ENCODE measurements at places on chromosomes 1 and 21.

DNA sequence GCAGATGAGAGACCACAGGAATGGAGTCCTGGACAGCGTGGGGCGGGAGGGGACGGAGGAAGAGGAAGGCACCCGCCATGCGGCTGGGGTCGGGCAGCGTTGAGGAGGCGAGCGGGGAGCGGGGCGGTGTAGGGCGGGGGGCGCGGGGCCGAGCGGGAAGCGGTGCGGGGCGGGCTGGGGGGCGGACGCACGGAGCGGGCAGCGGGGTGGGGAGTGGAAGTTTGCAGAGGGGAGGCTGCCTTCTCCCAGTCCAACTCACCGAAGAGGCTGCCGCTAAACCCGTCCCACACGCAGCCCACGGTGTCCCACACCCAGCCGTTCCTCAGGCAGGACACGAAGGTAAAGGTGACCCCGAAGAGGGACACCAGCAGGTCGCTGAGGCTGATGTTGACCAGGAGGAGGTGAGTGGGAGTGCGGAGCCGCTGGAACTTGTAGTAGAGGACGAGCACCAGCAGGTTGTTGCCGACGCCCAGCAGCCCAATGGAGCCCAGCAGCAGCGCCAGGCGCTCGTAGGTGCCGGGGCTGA, 483 bp downstream of the CHML start:
- DNase-seq, result no peak

DNA sequence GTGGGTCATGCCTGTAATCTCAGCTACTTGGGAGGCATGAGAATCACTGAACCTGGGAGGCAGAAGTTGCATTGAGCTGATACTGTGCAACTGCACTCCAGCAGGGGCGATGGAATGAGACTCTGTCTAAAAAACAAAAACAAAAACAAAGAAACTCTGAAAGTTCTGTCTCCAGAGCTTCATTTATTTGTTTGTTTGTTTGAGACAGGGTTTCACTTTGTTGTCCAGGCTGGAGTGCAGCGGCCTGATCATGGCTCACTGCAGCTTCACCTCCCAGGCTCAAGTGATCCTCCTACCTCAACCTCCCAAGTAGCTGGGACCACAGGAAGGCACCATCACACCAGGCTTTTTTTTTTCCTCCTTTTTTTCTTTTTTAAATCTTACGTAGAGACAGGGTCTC, 191.8 kb upstream of the TNR start:
- DNase-seq, result no peak

DNA sequence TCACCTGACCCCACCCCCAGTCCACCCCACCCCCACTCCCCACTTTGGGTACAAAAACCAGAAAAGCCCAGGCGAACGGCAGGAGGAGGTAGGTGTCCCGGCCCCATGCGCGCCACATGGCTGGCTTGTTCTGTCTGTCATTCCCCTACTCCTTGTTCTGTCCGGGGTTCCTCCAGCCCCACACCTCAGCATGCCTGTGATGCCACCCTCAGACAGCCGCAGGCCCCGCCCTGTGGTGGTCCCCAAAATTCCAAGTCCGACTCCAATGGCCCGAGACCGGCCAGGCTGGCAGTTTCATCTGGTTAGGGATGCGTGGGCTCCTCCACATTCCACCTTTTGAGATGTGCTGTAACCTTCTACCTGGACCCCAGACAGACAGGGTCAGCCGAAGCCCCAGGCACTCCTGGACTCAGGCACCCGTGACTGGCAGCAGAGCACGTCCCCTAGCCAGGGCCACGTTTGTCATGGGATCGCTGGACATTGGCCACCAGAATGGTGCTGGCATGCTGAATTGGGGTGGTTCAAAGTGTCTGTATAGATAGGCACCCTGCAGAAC, 94.4 kb downstream of the WDR4 start:
- no peak for DNase-seq

- DNase-seq, result no peak
These were observed 60.4 kb downstream of the SEC16B start for GRCh38 chr1:177909416-177909815.

DNA sequence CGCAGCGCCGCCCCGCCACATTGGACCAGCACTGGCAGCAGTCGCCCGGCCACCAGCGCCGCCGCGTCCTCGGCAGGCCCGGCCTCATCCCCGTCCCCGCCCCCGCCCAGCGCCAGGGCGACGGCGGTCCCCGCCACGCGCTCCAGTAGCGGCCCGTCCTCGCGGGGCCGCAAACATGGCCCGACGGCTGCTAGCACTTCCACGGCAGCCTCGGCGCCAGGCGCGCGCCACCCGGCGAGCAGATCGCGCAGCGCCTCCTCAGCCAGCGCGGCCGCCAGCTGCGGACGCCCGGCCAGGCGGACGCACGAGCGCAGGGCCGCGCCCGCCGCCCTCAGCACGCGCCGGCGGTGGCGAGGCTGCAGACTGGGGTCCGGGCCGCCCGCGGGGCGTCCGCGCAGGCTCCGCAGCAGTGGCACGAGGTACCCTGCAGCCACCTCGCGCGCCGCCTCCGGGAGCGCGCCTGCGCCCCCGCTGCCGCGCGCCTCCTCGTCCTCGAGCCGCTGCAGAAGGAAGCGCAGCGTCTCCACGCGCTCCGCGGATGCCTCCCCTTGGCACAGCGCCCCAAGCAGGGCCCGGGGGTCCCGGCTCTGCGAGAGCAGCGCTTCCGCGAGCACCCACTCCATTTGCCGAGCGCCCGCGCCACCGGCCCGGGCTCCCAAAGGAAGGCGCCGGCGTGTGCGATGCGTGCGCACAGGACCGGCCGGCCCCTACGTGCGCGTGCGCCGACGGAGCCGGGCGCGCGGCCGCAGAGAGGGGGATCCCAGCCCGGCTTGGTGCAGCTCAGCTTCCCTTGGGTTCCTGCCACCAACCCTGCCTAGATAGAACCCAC, at the start of gene TARBP1:
TARBP1 (minus strand) TSS at position 699 of the 829 bp plus-strand sequence; CDS start at position 623, 76 bp downstream.
- DNase-seq, result peak; percentile 47

DNA sequence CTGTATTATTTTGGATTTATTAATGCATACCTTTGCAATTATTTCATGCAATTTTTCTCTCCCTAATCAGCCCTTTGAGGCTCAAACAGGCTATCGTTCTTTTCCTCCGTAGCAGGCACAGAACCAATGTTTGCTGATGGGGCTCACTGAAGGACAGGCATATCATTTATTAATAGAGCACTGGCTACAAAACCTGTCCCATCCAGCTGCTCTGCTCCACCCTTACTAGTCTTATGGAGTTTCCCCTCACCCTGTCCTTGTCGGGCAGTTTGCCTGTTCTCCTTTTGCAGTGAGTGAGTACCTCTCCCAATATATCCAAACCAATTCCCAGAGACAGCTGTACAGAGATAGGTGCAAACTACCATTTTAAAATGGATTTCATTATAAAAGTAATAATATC, 16.6 kb upstream of the FCAMR start:
- DNase-seq, result no peak

DNA sequence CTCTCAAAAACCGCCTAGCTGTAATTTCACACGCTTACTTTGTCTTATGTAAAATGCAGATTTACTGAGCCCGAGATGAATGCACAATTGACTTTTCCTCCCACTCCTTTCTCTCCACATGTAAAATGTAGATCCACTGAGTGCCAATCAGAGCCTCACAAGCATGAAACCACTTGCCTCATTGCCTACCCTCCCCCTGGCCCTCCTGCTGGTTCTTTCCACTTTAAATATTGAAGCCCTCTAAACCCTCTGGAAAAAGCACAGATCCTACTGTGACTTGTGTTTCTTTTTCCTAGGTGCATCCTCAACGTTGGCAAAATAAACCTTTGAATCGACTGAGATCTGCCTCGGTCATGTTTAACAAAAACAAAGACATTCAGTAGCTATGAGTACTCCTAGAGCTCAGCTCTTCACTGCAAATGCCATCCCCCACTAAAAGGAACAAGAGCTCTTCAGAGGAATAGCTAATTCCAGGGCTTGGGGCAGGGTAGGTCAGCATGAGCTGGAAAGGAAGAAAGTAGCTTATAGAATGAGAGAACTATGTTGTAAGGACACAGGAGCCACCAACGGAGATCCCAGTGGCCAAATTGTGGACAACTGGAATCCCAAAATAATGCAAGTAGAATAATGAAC, 365.5 kb upstream of the RUNX1 start:
- no peak for DNase-seq

DNA sequence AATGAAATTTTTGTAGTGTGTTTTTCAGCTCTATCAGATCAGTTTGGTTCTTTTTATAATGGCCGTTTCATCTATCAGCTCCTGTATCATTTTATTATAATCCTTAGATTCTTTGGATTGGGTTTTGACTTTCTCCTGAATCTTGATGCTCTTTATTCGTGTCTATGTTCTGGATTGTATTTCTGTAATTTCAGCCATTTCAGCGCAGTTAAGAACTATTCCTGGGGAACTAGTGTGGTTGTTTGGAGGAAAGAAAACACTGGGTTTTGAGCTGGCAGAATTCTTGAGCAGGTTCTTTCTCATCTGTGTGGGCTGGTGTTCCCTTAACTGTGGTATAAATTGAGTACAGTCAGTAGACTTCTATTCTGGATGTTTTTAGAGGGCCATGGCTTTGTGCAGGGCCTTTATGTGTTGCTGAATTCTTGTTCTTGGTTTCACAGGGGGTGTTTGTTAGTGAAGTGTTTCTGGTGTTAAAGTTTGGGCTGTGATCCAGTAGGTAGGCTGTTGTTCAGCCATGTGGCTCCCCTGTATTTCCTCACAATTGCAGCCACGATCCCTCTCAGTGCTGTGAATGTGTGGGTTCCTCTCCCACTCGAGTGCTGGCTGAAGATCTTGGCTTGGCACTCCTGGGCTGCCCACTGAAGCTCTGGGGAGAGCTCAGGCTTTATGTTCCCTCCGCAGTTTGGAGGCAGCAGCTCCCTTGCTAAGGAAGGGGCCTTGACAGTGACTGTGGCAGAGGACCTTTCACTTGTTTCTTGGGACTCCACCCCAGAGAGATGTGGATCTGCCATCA, 56.0 kb upstream of the CCDC190 start:
- no peak for DNase-seq

GRCh38 chr1:220176540-220176939, 82.6 kb downstream of the IARS2 start:
- DNase-seq, result no peak

GRCh38 chr1:63612564-63612963, 19.4 kb downstream of the PGM1 start:
- DNase-seq, result no peak

DNA sequence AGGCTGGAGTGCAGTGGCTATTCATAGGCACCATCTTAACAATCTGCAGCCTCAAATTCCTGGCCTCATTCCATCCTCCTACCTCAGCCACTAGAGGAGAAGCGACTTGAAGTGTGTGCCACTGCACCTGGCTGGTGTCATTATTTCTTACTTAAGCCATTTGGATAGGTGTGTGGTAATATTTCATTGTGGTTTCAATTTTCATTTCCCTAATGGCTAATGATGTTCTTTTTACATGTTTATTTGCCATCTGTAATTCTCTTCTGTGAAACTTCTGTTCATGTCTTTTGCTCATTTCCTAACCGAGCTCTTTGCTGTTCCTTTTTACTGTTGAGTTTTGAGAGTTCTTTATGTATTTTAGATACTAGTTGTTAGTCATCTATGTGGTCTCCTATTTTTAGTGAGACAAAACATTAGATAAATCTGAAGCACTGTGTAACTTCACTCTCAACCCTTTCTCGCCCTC, 66.8 kb downstream of the SLC27A3 start:
- no peak for DNase-seq

DNA sequence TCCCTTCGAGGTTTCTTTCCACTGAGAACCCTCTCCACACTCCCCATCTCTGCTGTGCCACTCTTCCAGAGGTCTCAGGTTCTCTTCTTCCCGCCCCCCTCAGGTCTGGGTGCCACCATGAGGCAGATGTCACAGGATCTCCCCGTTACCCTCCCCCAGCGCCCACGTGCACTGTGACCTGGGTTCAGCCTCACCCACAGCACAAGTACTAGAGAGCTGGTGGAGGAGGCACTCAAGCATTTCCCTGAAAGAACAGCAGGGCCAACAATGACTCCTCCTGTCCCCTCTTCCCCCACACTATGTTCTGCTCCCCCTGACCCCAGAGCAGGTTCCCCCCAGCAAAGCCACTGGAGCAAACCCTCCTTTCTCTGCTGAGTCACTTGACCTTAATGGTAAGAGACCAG, 14.3 kb downstream of the PLEKHA6 start:
- DNase-seq, result no peak

DNA sequence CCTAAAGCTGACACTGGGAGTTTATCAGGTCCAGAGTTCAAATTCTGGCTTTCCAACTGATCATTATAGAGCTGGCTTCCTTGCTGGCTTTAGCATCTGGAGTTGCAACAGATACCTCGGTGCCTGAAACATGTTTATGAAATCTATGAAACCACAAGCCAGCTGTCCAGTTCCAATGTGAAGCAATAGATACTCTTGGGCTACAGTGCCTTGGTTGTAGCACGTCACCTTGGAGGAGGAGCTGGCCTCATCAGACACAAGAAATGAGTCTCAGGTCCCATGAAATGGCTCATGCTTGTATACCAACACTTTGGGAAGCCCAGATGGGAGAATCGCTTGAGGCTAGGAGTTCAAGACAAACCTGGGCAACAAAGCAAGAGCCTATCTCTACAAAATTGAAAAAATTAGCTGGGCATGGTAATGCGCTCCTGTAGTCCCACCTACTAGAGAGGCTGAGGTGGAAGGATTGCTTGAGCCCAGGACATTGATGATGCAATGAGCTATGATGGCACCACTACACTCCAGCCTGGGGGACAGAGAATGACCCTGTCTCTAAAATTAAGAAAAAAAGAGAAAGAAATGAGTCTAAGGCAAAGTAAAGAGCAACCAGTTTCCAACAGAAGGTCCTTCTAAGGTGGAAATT, 132.5 kb upstream of the ZNF648 start:
- no peak for DNase-seq

DNA sequence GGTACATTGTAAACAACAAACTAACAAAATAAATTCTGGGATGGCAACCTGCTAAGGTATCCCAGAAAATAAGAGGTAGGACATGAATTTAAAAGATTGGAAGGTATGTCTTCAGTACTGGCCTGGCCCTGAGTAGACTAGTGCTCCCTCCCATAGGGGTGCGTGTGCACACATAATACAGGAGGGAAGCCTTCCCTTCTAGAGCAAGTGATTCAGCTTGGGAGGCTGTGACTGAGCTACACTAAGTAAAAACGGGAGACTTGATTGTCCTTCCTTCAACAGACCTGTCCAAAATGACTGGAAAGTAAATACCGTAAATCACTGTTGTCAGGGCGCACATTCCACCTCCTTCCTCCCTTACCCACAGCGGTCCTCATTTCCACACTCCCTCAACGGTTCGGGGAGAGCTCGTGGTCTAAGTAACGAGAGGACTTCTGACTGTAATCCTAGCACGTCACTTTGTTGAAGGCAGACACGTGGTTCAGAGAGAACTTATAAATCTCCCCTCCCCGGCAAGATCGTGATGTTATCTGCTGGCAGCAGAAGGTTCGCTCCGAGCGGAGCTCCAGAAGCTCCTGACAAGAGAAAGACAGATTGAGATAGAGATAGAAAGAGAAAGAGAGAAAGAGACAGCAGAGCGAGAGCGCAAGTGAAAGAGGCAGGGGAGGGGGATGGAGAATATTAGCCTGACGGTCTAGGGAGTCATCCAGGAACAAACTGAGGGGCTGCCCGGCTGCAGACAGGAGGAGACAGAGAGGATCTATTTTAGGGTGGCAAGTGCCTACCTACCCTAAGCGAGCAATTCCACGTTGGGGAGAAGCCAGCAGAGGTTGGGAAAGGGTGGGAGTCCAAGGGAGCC, at the start of gene TGFB2:
TGFB2 (plus strand) TSS at position 523 of the 859 bp plus-strand sequence. CDS start 1,366 bp downstream, outside the sequence.
- no peak for DNase-seq
